ENCODE measurements at places on chromosomes 1 and 21.

DNA sequence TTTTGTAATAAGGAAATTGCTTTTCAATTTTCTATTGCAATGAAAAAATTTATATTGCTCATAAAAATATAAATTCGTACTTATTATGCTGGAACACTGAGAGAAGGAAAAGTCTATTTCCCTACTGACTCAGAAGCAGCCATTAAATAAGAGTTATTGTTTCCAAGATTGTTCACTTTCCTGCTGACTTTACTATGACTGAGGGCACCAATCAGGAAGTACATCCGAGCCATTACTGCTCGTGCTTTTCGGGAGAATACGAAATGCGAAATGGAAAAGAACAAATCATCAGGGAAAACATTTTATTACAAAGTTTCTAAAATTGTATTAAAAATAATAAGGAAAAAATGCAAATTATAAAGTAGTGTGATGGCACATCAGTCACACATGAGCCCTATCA is 204.8 kb downstream of the AKT3 start:
- DNase-seq = no peak

DNA sequence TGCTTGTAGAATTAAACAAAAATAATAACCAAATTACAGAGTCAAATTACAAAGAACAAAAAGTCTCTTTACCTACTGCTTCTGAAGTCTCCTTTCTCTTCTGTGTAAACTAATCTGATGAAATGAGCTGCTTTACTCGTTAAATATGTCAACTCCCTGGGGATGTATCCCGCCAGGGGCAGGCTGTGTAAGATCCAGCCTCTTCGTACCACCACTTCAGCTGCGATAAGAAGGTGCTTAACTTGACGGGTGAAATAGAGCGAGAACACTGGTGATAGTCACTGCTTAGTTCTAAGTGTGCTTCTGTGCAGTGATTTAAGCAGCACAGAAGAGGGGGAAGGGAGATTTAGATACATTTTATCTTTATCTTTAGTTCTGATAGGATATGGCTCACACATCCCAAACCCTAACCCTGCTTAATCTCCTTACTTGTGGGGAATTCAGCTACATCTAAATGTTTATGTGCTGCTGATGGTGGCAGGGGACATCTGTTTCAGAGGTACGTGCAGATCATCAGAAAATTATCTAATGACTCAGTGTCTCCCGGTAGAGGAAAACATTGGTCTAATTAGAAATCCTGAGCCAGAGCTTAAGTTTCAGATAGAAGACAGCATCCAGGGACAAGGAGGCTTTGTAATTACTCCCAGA is 46.0 kb downstream of the RHOU start:
- no peak for DNase-seq

GRCh38 chr1:192609110-192610079 is 26.6 kb upstream of the RGS13 start:
- DNase-seq = peak; percentile 25

DNA sequence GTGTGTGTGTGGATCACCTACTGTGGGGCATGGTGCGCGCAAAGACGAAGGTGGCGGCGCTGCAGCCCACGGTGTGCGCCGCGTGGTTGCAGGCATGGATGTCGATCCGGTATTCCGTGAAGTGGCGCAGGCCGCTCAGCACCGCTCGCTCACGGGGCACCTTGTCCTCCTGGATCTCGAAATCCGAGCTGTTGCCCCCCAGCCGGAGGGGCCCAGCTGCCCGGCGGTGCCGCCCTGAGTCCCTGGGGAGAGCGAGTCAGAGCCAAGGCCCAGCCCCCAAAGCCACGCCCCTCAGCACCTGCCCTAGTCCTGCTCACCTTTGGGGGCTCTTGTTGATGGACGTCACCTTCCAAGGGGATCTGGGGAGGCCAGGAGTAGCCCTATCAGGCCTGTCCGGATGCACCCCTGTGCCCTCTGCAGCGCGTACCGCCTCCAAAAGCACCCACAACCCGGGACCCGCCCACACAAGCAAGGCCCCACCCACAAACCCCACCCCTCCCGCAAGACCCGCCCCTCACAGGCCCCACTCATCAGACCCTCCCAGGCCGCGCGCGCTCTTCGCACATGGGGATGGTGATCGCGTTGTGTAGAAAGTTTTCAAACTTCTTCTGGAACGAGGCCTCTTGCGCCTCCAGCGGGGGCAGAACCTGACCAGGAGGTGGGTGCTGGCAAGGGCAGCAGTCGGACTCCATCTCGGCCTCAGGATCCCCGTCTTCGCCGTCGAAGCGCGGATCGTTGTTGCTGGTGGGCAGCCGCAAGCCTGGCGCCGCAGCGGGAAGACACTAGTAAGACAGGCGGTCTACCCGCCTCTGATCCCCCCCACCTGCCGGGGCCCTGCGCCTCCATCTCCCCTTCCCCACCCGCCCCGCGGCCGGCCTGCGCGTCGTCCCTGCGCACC is 13.6 kb downstream of the INSRR start:
- DNase-seq = no peak

DNA sequence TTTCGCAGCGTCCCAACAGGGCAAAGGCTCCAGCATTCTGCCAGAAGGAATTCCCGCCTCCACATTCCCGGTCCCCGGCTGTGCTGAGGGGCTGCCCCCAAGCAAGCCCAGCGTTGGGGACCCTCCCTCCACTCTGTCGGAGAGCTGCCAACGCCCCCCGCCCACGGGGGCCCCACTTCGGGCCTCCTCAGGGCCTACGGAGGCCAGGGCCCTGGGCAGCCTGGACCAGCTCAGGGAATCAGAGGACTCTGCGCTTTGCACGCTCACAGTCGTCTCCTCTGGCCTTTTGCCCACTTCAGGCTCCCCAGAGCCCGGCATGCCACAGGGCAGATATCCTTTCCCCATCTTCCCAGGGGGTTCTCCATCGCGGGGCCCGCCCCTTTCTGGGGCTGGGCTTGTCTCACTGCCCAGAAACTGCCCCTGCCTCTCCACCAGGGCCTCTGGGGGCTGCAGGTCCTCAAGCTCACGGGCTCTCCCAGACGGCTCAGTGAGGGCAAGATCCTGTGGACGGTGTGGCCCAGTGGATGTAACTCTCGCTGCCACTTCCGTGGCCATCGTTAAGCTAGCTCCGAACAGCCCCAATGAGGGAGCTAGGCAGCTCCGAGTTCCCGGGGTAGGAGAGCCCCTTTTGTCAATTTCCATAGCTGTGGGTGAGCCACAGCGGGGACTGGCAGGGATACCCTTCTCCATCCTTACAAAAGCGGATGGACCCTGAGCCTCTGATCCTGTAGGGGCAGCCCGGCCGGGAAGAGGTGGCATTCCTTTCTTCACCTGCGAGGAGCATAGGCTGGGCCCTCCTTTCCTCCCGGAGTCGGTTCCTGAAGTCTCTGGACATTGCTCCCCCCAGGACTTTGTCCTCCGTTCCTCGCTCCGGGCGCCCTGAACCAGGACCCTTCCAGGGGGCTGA is 2.8 kb downstream of the ITPKB start:
- DNase-seq = no peak

GRCh38 chr1:169765580-169766331 is 29.0 kb downstream of the METTL18 start:
- DNase-seq = no peak

GRCh38 chr1:85132078-85132720 is 68.6 kb downstream of the SYDE2 start:
- no peak for DNase-seq

DNA sequence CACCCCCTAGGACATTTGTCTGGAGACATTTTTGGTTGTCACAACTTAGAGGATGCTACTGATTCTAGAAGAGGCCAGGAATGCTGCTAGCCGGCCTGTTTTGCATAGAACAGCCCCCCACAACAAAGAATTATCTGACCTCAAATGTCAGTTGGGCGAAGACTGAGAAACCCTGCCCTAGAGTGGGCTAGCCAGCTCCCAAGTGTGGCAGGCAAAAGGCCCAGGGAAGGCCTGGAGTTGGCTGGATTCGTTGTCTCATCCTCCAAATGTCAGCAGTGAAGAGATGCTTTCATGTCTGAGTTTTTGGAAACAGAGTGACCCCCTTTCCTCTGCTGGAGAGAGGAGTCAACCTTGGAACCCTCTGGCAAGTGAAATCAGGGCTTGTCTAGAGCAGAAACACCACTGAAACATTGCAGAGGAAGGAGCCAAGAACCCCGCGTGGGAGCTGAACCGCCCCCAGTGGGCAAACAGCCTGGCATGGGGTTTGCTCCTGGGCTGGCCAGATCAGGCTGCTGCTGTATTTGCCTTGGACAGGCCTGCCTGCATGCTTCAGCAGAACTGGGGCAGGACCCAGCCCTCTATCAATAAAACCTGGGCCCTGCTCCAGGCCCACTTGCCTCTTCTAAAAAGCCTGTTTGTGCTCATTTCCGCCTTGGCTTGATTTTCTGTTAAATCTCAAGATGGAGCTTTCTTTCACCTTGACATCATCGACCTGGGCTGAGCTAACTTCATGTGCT is 32.9 kb downstream of the RASSF5 start:
- no peak for DNase-seq

- no peak for DNase-seq
These were observed 45.3 kb downstream of the KCNC4 start for GRCh38 chr1:110255392-110255787.

DNA sequence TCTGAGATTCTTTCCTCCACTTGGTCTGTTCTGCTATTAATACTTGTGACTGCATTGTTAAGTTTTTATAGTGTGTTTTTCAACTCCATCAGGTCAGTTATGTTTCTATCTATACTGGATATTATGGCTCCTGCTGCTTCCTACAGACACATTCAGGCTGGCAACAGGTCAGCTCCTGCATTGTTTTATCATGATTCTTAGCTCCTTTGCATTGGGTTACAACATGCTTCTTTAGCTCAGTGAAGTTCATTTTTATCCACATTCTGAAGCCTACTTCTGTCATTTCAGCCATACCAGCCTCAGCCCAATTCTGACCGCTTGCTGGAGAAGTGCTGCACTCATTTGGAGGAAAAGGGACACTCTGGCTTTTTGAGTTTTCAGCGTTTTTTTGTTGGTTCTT is 37.3 kb upstream of the F3 start:
- no peak for DNase-seq

DNA sequence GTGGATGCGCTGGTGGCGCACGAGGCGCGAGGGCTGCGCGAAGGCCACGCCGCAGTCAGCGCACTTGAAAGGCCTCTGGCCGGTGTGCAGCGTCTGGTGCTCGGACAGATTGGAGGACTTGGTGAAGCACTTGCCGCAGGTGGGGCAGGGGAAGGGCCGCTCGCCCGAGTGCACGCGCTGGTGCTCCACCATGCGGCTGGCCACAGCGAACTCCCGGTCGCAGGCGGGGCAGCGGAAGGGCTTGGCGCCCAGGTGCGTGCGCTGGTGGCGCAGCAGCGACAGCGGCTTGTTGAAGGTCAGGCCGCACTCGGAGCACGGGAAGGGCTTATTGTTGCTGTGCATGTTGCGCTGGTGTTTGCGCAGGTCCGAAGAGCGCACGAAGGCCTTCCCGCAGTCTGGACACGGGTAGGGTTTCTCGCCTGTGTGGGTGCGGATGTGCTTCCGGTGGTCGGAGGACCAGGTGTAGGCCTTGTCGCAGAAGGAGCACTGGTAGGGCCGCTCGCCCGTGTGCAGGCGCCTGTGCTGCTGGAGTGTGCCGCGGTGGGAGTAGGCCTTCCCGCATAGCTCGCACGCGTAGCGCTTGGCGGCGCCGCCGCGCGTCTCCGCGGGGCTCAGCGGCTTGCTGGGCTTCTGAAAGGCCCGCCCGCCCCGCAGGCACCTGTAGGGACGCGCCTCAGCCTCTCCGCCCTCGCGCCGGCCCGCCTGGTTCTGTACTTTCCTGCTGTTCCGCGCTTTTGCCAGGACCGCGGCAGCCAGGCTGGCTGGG is 4.7 kb downstream of the ZNF648 start:
- no peak for DNase-seq

DNA sequence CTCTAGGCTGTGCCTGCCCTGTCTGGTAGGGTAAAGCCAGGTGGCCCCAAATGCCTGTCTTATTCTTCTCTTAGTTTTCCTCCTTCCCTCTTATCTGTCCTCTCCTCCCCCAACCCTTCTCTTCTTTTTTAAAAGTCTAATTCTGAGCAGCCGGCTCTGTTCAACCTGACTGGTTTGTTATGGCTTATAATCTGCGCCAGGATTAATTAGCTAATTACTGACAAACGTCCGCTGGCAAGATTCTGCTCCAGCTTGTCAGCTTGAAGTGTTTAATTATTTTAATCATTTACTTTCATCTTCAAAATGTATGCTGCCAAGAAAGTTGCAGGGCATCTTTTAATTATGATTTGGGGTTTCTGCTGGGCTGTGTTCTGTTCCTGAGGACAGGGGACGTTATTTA is 27.2 kb upstream of the PSMB2 start:
- no peak for DNase-seq

GRCh38 chr1:156225677-156226014 is 12.8 kb downstream of the PMF1 start:
- DNase-seq = no peak

DNA sequence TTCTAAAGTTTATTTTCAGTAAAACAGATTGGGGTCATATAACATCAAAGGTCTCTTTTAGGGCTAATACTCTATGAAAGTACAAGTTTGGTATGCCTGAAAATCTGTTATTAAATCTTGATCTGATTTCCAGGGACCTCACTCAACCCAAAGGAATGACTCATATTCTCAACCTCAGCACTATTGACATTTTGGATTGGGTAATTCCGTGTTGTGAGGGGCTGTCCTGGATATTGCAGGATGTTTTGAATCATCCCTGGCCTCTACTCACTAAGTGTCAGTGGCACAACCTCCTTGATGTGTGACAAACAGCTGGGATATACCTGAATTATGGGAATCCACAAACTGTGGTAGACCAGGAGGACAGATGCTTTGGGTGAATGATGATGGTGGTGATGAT is 51.5 kb upstream of the CYP2J2 start:
- no peak for DNase-seq

DNA sequence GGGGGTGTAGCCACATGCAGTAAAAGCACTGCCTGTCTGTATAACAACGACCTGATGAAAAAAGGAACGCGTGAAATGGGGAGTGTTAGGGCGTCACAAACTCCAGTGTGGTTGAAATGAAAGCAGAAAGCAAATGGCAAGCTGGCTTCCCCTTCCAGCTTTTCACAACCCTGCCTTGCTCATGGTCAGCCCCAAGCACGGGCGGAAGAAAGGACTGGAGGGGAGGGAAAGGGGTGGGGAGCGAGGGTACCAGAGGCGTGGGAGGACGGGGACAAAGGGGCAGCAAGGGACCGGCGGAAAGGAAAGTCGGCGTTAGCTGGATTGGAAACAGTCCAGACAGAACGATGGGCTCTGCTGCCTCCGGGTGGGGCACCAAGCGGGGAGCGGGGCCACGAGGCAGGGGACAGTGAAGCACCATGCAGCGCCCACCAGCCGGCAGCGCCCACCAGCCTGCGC is 9.6 kb downstream of the VPS26C start:
- no peak for DNase-seq
